ENCODE measurements at places on chromosomes 4 and X. TPM values are rescaled to one million over a fixed set of nuclear protein-coding genes. Genes with fewer than 3 reads are reported as not detected.

DNA sequence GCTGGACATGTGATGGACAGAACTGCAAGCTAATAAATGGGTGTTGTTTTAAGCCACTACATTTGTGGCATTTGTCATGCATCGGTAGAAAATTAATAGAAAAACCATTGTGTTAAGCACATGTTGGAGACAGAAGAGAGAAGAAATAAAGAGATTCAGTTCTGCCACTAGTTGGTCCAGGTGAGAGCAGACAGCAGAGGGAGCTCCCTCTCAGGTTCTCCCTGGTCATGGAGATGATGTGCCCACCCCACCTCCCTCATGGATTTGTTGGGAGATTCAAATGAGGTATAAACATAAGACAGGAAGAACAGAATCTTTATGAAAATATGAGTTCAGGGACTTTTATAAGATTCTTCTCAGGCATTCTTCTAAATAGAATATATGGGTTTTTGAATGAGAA lies 36.8 kb upstream of the OCIAD2 start:
- no peak for DNase-seq
- H3K27ac ChIP-seq, result no peak overlapping the region
- H3K4me3 ChIP-seq, result no peak overlapping the region

DNA sequence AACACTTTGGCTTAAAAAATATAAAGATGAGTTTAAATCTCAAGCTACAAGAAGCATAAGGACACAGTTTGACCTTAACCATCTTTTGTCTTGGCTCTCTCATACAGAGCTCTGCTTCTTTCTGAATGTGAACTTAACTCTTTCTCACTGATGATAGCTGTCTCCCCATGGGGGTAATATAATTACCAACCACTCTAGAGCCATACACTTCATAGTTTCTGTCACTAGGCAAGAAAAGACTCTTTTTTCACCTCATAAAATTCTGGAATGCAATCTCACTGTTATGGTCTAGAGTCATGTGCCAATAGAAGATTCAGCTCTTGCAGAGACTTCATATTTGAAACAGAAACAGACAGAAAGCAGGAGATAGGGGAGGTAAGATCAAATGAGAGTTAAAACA lies 481.7 kb upstream of the AGA start:
- H3K27me3 ChIP-seq, result no peaks in the 10 kb centered on the region
- H3K27ac ChIP-seq, result no peak overlapping the region
- DNase-seq, result no peak
- H3K36me3 ChIP-seq, result no peaks in the 10 kb centered on the region
- no peaks in the 10 kb centered on the region for H3K4me1 ChIP-seq

- no peak for DNase-seq
- H3K4me1 ChIP-seq, result peaks cover 11% of the 10 kb centered on the region
- H3K4me3 ChIP-seq, result no peak overlapping the region
- H3K36me3 ChIP-seq, result peaks cover 11% of the 10 kb centered on the region
- no peak overlapping the region for H3K27ac ChIP-seq
Measured at GRCh38 chr4:123631786-123632692, 235.4 kb downstream of the SPRY1 start.

GRCh38 chr4:167421201-167421600 lies 186.9 kb upstream of the SPOCK3 start:
- H3K4me3 ChIP-seq, result no peak overlapping the region
- H3K27ac ChIP-seq, result no peak overlapping the region
- peaks cover 4% of the 10 kb centered on the region for H3K27me3 ChIP-seq
- no peaks in the 10 kb centered on the region for H3K36me3 ChIP-seq

Gene AFM
- not detected for total RNA-seq

Gene COL25A1
- 0.45 TPM for total RNA-seq

DNA sequence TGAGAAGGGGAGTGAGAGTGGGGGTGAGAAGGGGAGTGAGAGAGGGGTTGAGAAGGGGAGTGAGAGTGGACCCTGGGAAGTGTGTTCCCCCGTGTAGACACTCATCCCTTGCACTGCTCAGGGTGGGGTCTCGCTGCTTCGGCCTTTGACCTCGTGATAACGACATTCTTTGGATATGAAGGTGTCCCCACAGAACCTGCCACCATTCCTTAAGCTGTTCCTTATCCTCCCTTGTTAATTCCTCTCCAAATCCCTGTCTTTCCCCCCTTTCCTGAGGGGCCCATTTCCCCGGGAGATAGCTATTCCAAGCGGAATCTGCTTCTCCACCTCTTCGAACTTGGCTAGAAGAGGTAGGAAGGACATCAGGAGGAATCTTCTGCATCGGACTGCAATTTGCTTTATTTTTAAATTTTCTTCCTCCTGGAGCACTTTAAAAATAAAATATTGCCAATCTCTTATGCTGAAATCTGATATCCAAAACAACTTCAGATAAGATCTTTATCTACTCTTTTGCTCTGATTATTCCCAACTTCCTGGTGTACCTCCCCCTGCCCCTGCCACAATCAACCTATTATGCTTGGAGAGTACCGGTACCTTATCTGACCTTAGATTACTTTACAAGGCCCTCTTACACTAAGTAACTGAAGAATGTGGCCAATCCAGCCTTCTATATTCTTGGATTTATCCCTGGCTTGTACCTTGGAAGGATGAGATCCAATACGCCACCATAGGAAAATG lies 15.6 kb downstream of the TRIML1 start:
- no peak overlapping the region for H3K4me3 ChIP-seq
- H3K4me1 ChIP-seq, result peaks cover 5% of the 10 kb centered on the region
- no peaks in the 10 kb centered on the region for H3K36me3 ChIP-seq
- DNase-seq, result peak; percentile 18
- H3K27ac ChIP-seq, result no peak overlapping the region

DNA sequence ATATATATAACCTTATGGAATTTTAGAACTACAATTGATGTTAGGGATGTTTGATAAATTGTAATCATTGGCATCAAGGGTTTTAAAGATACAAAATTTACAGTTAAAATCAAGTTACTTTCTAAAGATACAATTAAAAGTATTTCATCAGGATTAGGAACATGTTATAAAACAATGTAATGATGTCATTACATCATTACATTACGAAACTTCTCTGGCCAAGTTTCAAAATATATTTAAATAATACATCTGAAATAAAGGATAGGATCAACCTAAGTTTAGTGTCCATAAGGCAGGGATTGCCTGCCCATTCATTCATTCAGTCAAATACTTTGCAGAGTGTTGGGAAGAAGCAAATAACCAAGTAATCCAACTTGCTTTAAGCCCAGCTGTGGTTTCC lies 75.1 kb downstream of the TENM3 start:
- no peaks in the 10 kb centered on the region for H3K27me3 ChIP-seq
- no peak for DNase-seq
- no peak overlapping the region for H3K27ac ChIP-seq
- H3K36me3 ChIP-seq, result peaks cover 13% of the 10 kb centered on the region
- no peaks in the 10 kb centered on the region for H3K4me1 ChIP-seq

Gene CENPC
- 11.0 TPM for total RNA-seq

- H3K4me3 ChIP-seq, result no peak overlapping the region
- H3K27ac ChIP-seq, result no peak overlapping the region
- DNase-seq, result no peak
- peaks cover 5% of the 10 kb centered on the region for H3K36me3 ChIP-seq
- H3K4me1 ChIP-seq, result peaks cover 22% of the 10 kb centered on the region
Measured at GRCh38 chrX:119784747-119785446, 6.5 kb downstream of the RPL39 start.

Gene CPEB2
- total RNA-seq, result 38.7 TPM

Gene SORCS2
- 9.4 TPM for total RNA-seq

Gene NWD2
- not detected for total RNA-seq

Gene SHROOM3
- 29.2 TPM for total RNA-seq

DNA sequence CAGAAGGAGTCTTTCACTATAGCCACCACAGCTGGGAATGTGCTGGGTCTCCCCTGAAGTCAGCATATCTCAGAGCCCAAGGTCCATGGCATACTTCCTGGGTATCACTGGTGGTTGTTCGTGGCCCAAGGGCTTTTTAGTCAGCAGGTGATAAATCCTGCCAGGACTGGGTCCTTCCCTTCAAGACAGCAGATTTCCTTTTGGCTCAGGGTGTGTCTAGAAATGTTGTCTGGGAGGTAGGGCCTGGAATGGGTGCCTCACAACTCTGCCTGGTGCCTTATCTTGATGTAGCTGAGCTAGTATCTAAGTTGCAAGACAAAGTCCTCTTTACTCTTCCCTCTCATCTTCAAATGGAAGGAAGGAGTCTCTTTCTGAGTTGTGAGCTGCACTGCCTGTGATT lies 102.4 kb upstream of the TMLHE start:
- peaks cover 2% of the 10 kb centered on the region for H3K36me3 ChIP-seq
- no peak overlapping the region for H3K27ac ChIP-seq
- peaks cover 7% of the 10 kb centered on the region for H3K4me1 ChIP-seq
- no peak for DNase-seq

Data from chondrocyte (in vitro differentiated cells).